ENCODE measurements at places on chromosomes 16 and 17.

GRCh38 chr16:53605831-53606400 is 97.7 kb downstream of the RPGRIP1L start:
- no peak for DNase-seq

- DNase-seq: no peak
These were observed 3.3 kb upstream of the LMF1 start for GRCh38 chr16:974001-974601.

- no peak for DNase-seq
These were observed 645 bp downstream of the NLGN2 start for GRCh38 chr17:7408252-7408727.

GRCh38 chr17:34736611-34737010 is 157.2 kb downstream of the TMEM132E start:
- no peak for DNase-seq

GRCh38 chr16:85564277-85565051 is 48.7 kb upstream of the GSE1 start:
- no peak for DNase-seq

- no peak for DNase-seq
These were observed 6.0 kb downstream of the NKIRAS2 start for GRCh38 chr17:42025936-42026335.

- DNase-seq: peak; percentile 4
These were observed 10.3 kb upstream of the IGFBP4 start for GRCh38 chr17:40432864-40433528.

- peak; percentile 100 for DNase-seq
These were observed 29.4 kb upstream of the MTSS2 start for GRCh38 chr16:70715055-70715858.

DNA sequence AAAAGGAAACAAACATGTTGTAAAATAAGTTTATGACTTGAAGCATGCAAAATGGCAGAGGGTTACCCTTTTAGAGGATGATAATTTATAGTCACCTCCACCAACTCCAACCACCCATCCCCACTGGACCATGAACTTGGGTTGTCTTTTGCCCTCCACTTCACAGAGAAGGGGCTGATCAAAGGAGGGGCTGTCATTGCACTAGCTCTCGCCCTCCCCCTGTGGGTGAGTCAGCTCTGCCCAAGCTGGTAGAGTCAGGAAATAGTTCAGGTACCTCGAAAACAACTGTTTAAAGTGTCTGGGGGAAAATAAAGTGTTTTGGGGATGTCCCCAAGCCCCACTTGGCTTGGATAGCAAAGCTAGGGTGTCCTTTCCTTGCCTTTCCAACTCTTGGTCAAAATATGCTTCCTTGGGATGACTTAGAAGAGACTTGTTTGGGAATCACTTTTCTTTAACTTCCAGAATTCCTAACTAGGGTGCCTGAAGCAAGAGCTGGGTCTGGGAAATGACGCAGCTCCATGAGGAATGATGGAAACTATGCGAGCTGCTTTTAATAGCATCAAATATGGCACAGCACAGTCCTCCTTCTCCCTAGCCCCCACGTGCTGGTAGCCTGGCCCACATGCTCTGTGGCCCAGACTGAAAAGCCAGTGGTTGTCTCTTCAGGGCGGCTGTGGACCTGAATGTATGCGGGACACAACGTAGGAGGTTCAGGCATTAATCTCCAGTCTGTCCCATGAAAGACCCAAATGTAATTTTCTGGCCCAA is 40.7 kb downstream of the TBX4 start:
- no peak for DNase-seq

GRCh38 chr17:12522743-12523183 is 142.9 kb upstream of the MYOCD start:
- peak; percentile 83 for DNase-seq

DNA sequence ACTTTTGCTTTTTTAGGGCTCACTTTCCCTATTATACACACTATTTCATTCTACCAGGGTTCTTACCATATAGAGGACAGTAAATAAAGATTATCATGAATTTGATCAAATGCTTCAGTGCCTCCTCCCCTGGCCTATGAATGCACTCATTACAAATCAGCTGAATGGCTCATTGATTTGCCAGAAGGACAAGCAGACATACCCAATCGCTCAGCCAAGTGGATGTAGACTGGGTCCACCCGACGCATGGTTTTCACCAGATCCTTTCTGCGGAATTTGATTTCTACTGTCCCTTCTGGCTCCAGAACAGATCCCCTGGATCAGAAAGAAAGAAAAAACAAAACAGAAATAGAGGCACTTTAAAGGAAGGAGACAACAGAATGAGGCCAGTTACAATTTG is 162.6 kb downstream of the AATF start:
- DNase-seq: no peak

- no peak for DNase-seq
These were observed 2.1 kb upstream of the EPOP start for GRCh38 chr17:38676706-38677504.

DNA sequence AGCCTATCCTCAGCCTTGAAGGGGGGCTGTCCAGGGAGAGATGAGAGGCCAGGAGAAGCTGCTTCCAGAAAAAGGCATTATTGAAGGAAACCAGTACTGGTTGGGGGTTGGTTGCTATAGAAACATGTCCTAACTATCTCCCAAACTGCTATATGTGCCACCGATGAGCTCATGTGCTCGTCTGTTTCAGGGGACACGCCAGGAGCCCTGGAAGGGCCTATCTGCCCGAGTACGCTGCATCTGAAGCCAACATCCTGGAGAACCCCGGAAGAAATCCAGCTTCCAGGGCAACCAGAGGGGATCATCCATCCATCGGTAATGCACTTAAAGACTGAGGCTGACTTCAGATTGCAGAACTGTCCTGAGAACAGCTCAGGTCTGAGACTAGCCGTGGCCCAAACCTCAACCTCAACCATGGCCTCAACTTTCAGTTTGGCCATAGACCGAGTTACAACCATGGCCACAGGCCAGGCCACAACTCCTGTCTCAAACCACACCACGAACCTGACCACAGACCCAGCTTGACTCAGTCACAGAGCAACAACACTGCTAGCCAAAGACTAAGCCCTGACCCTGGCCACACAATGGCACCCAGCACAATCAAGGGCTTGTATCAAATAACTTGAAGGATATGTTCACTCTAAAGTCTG is 10.2 kb downstream of the PITPNM3 start:
- DNase-seq: no peak

GRCh38 chr17:61393550-61393903 is 6.1 kb upstream of the TBX2 start:
- DNase-seq: no peak

- DNase-seq: peak; percentile 9
These were observed 219.6 kb upstream of the TNRC6C start for GRCh38 chr17:77738751-77739531.

GRCh38 chr17:29761040-29761761 is 138.5 kb upstream of the CORO6 start:
- DNase-seq: peak; percentile 85

DNA sequence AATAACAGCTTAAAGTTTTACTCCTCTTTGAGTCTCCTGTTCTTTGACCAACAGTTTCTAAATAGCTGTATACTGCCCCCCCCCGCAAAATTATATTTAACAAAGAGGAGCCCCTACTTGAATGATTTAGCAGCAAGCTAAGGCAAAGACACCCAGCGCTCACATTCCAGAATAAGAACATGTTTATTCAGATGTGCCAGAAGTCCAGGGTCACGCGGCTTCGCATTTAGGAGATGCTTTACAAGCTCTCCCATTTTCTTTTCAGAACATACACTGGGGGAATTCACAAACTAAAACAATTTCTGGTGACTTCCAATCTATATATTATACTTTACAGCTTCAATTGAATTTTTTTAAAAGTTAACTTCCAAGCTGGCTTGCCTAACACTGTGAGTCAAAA is 5.3 kb downstream of the PLD6 start:
- no peak for DNase-seq

GRCh38 chr16:78684030-78684611 is 584.7 kb downstream of the WWOX start:
- peak; percentile 87 for DNase-seq

GRCh38 chr16:75250809-75251279 is 580 bp downstream of the BCAR1 start:
- DNase-seq: no peak

- DNase-seq: no peak
These were observed 16.4 kb downstream of the NTN1 start for GRCh38 chr17:9037736-9038135.

- no peak for DNase-seq
These were observed 882 bp upstream of the ATP6V0C start for GRCh38 chr16:2512735-2513404.

DNA sequence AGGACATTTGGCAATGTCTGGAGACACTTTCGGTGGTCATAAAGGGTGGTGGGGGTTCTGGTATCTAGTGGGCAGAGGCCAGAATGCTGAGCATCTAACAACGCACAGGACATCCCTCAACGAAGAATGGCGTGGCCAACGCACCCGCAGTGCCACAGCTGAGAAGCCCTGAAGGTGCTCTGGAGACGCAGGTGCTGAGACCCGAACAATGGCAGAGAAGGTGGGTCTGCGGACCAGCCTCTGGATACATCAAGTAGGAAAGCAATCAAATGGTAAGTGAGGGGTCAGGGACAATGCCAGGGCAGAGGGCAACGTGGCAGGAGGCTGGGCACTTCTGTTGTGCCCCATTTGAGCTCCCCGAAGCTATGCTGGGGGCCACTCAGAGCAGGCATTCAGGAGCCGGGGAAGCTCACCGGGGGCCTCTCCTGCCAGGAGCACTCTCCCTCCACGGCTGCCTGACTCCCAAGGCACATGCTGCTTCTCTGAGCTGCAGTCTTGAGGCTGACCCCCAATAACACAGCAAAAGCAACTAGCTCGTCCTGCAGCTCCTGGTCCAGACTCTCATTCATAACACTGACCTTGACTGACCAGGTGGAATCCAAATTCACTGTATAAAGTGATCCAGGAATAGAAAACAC is 26.0 kb downstream of the SPHK1 start:
- no peak for DNase-seq

- DNase-seq: no peak
These were observed 1.2 kb downstream of the ARHGAP17 start for GRCh38 chr16:25013751-25014499.

DNA sequence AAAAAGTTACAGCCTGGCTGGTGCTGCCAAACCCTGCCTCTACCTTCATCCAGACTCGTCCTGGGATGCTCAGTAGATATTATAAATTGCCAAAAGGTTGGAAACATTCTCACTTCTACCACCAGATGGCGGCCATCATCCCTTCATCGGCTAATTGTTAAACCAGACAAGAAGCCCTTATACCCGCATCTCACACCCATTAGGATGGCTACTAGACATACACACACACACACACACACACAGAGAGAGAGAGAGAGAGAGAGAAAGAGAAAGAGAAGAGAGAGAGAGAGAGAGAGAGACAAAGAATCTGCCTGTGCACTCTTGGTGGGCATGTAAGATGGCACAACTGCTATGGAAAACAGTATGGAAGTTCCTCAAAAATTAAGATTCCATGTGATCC is 15.0 kb upstream of the SCIMP start:
- no peak for DNase-seq

GRCh38 chr17:81579821-81580321 is 27.7 kb upstream of the FAAP100 start:
- DNase-seq: no peak

Measured in RWPE2 (cell line).